ENCODE measurements at places on chromosomes 7 and 10.

GRCh38 chr10:91115618-91116390 lies 104.7 kb upstream of the PCGF5 start:
- DNase-seq = no peak

DNA sequence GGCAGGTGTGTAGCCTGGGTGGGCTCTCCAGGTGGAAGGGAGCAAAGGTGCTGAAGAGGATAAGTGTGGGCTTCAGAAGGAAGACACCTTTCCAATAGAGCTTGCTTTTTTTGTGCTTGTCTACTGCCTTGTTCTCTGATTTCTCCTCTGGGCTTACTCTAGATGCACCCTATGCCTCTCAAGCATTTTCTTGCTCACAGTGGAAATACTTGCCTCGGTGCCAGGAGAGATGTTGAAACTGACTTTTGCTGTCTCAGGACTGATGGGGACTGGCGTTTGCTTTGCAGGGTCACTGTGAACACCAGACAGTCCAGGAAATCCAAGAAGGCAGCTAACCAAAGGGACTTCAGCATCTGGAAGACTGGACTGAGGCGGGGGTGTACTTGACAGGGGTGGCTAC lies 187.9 kb downstream of the SNX10 start:
- no peak for DNase-seq

DNA sequence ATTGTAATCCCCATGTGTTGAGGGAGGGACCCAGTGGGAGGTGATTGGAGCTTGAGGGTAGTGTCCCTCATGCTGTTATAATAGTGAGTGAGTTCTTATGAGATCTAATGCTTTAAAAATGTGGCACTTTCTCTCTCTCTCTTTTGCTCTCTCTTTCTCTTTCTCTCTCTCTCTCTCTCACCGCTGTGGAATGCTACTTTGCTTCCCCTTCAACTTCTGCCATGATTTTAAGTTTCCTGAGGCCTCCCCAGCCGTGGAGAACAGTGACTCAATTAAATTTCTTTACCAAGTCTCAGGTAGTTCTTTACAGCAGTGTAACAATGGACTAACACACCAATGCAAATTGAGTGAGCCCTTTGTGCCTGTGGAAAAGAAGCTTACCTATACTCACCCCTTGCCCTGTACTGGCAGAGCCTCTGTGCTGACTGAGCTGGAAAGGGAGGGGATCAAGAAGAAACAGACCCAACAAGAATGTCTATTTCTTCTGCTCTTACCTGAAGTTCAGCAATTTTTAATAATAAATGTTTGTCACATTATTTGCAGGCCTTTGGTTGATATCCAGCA lies 642.5 kb upstream of the KCND2 start:
- no peak for DNase-seq

GRCh38 chr10:131844529-131845084 lies 56.2 kb upstream of the PPP2R2D start:
- DNase-seq = no peak

GRCh38 chr10:128069351-128070051 lies 56.7 kb downstream of the MKI67 start:
- DNase-seq = peak; percentile 80

DNA sequence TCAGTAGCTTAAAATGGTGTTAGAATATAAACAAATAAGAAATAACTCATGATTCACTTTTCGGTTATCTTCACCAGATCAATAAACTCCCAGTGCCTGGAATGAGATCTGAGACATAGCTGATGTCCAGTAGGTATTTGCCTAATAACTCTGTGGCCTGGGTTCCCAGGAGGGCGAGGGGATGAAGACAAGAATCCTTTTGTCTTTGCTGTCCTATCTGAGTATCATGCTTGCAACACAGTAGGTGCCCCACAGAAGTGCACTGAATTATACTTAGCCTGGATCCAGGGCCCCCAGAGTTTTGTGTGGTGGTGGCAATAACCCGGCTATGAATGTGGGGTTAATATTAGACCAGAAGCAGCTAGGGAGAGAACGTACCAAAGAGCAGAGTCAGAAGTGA lies 350.1 kb upstream of the AOAH start:
- no peak for DNase-seq

DNA sequence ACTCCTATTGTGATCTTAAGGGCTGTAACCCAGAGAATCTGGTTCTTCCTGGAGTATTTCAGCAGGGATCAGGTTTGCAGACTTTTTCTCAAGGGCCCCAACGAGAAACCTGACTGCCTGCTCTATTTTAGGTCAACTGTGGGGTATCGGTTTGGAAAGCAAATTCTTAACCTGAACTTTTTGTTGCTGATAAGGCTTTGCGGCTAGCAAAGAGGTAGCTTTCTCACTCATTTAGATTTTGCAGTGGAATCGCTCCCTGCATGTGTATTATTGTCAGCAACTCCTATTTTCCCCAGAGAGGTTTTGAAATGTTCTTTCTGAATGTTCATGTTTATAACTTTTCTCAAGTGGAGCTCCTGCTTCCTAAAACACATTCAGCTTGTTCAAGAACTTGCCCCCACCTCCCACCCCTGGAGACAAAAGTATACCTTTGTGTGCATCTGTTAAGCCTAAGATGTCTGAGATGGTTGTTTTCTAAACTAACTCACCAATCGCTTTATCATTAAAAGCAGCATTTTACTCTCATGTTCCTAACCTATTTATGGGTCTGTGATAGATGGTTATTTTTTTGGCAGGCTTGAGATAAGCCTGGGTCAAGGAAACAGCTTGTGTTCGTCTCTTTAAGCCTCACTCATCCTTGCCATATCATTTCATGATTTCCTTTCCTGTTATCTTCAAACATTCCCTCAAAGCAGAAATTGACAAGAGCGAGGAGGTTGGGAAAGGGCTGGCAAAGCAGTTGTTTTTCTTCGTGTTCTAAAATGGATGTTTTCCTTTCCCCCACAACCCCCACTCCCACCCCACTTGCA lies 129.8 kb downstream of the BAMBI start:
- no peak for DNase-seq

DNA sequence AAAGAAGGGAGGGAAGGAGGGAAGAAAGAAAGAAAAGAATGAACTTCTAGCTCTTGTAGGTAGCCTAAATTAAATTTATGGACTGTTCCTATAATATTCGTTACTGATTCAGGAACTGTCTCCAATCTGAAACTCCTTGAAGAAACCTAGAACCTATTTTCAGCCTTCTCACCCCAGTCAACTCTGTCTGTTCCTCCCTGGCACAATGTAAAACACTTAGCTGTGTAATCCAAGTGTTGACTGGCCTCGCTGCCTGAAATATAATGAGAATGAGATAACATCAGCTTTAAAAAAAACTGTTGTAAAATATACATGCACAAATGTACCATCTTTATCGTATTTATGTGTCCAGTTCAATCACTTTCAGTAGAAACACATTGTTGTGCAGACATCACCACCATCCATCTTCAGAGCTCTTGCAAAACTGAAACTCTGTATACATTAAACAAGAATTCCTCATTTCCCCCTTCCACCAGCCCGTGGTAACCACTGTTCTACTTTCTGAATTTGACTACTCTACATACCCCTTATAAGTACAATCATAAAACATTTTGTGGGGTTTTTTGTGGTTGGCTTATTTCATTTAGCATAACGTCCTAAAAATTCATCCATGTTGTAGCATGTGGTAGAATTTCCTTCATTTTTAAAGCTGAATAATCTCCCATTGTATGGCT lies 6.3 kb upstream of the C7orf33 start:
- DNase-seq = no peak

- no peak for DNase-seq
Observed at GRCh38 chr7:75546237-75547015, 54.3 kb downstream of the SPDYE5 start.

- DNase-seq = no peak
Observed at GRCh38 chr7:132171130-132171576, 405.1 kb downstream of the PLXNA4 start.

DNA sequence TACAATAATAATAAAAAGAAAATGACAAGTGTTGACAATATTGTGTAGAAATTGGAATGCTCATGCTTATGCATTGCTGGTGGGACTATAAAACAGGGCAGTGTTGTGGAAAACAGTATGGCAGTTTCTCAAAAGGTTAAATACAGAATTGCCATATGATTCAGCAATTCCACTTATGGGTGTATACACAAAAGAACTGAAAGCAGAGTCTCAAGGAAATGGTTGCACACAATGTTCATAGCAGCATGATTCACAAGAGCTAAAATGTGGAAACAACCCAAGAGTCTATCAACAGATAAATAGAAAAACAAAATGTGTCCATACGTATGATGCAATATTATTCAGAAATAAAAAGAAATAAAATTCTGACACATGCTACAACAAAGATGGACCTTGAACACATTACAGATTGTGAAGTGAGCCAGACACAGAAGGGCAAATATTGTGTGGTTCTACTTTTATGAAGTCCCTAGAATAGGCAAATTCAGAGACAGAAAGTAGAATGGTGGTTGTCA lies 64.8 kb upstream of the GRM8 start:
- no peak for DNase-seq

DNA sequence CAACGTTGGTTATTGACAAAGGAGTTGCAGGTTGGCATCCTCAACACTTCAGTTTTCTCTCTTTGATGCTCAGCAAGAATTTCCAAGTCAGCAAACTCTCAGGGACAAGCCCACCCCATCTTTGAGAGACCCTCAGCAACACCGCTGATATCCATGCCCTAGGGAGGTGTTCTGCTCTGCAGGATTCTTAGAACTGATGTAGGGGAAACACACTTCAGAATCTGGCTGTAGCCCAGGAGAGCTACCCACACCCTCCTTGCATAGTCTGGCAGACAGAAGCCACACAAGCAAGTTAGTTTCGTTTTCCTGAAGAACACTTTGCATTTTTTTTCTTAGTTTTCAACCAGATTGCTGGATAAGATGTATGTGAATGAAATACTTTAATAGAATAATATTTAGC lies 822 bp downstream of the SAMD9L start:
- DNase-seq = peak; percentile 32

DNA sequence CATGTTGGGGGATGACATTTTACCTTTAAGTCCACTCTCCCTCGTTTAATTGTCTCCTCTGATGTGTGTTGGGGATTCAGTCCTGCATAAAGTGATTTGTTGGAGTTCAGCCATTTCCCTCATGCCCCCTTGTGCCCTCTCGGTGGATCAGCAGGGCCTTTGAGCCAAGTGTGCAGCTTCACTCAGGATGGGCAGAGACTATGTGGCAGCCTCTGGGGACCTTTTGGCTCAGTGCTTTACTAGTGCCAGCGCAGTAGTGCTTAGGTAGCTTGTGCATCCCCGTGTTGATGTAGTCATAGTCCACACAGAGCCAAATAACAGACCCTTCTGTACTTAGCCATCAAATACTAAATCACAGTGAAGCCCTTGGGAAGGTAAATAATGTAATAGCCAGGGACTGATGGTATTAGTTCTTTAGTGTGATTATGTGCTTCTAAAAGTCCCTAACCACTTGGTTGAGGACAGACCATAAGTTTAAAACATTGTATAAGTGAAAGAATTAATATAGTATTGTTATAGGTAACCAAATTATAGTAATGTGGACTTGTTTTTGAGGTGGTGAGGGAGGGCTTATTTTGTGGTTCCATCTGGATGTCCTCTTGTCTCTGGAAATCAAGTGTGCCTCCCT lies 11.4 kb downstream of the BUB3 start:
- no peak for DNase-seq

DNA sequence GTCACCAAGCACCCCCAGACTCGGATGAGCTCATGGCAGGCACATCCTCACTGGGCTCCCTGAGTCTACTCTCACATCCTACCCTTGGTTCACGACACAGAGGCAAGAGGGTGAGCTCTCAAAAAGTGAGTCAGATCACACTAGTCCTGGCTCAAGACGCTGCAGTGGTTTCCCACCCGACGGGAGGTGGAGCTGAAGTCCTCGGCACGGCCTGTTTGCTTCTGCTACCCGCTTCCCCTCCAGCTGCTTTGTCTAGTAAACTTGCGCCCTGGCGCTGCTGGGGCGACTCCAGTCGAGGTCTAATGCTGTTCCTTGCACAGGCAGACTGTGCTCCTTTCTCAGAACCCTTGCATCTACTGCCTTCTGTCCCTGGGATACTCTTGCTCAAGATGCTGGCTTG lies 13.5 kb upstream of the SFMBT2 start:
- no peak for DNase-seq

DNA sequence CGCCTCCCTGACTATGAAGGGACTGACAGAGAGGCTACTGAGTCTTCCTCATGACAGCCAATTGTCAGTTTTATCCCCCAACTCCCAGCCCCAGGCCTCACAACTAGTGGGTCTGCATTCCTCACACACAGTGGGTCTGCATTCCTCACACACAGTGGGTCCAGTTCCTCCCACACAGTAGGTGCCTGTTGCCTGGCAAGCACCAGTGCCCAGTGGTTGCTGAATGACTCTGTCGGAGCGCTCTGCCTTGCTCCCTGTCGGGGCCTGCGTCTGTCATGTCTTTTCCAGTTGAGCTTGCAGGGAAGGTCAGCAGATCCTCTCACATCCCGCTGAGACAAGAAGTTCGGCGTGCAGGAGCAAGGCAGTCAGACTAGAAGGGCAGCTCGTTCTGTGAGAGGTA lies 590.0 kb upstream of the MKI67 start:
- no peak for DNase-seq

GRCh38 chr7:84139986-84140729 lies 54.4 kb downstream of the SEMA3A start:
- DNase-seq = no peak

DNA sequence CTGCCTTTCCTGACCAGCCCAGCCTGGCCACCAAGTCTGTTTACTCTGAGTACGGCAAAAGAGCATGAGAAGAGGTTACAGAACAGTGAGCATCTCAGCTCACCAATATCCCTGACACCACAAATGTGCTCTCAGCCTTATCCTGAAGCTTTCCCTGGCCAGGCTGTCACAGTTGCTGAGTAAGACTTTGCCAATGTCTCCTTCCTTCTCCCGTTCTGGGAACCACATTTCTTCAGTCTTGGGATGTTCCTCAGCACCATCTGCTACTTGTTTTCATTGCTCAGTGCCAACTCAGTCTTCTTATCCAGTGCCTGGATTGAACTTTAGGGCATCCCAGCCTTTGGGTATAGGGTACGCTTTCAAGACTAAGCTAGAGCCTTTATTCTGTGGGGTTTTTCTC lies 7.1 kb upstream of the KCNIP2 start:
- DNase-seq = no peak

- peak; percentile 43 for DNase-seq
Observed at GRCh38 chr7:51316666-51317581, at the start of gene COBL. Gene COBL, minus strand, starts transcription at chr7:51316809. Its CDS starts 176 bp downstream, at chr7:51316633.

- DNase-seq = no peak
Observed at GRCh38 chr10:108721874-108722273, 1201.4 kb downstream of the XPNPEP1 start.

DNA sequence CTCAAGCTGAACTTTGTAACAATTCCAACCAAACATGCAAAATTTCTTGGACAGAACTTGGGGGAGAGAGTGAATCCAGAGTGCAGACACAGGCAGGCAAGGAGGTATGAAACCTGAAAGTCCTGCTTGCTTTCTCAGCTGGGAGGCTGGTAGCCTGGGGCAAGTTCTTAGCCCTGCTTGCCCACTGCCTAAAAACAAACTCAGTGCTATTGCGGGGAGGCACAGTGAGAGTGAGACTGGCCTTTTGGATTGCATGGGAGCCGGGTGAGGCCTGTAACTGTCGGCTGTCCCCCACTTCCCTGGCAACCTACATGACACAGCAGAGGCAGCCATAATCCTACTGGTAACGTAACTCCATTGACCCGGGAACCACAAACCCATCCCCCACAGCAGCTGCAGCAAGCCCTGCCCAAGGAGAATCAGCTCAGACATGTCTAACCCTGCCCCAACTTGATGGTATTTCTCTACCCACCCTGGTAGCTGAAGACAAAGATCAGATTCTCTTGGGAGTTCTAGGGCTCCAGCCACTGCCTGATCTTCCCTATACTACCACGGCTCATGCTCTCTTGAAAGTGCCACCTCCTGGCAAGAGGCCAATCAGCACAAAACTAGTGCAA lies 663.6 kb downstream of the GRM8 start:
- DNase-seq = no peak

- DNase-seq = no peak
Observed at GRCh38 chr7:31903962-31904361, 166.2 kb downstream of the PDE1C start.

Data from GM20000 (cell line).